GM23338 (cell line): ENCODE measurements at places on chromosomes 3 and 15. TPM values are rescaled to one million over a fixed set of nuclear protein-coding genes. Genes with fewer than 3 reads are reported as not detected.

The MYL3 gene
- total RNA-seq, result not detected in 2 replicates

The LRRC15 gene
- 0.14 TPM in 1 of 2 replicates, not detected in the other for total RNA-seq

The UBAP1L gene
- total RNA-seq, result 1.4 and 1.5 TPM in 2 replicates

The ACSBG1 gene
- total RNA-seq, result 7.3 and 10.0 TPM in 2 replicates

The CATSPER2 gene
- total RNA-seq, result 1.1 and 4.4 TPM in 2 replicates

The GLT8D1 gene
- total RNA-seq, result 40.8 and 50.7 TPM in 2 replicates

- no peak overlapping the region for H3K4me3 ChIP-seq
- peaks cover 12% of the 10 kb centered on the region for H3K4me1 ChIP-seq
- H3K27me3 ChIP-seq, result peaks cover 25% of the 10 kb centered on the region
- H3K36me3 ChIP-seq, result no peaks in the 10 kb centered on the region
- no peak for DNase-seq
Observed at GRCh38 chr3:193782276-193782647, 189.3 kb downstream of the OPA1 start.

DNA sequence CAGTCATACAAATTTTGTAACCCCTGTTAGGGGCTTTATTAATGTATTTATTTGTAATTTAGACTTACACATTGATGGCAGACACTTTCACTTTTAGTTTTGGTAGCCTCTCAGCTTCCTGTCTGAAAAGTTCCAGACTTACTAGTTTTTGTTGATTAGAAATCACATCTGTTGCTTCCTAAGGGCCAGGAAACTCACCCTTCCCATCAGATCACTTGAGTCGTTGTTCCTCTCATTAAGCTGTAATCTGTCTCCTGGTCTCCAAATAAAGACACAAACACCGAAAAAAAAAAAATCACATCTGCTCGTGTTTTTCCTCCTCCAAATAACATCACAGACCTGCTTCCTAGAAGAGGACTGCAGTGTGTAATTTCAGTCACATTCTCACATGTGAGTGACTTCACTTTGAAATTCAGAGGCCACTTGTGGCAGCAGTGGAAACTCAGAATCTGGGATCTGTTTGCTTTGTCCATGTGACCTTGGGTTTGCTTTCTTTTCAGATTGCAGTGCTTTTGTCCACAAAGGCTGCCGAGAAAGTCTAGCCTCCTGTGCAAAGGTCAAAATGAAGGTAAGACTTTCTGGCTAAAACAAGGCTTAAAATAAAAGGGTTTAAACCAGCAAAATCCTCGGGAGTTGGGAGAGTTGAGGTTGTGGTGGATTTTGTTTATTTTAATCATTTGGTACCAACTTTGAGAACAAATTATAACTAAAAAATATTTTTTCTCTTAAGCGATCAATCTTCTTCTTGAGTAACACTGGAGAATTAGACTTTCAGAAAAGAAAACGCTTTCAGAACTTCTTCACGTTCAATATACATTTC, 87.0 kb downstream of the KLHL25 start:
- H3K27ac ChIP-seq, result peak overlapping the region; percentile 30; the same call in 1 of the 2 replicates
- H3K27me3 ChIP-seq, result no peaks in the 10 kb centered on the region
- no peaks in the 10 kb centered on the region; the same call in 1 of the 2 replicates for H3K4me1 ChIP-seq

GRCh38 chr15:47431501-47431900, 285.8 kb upstream of the SEMA6D start:
- H3K4me3 ChIP-seq, result no peak overlapping the region
- no peak overlapping the region for H3K27ac ChIP-seq
- no peaks in the 10 kb centered on the region for H3K4me1 ChIP-seq
- DNase-seq, result no peak
- no peaks in the 10 kb centered on the region for H3K36me3 ChIP-seq
- H3K27me3 ChIP-seq, result no peaks in the 10 kb centered on the region

DNA sequence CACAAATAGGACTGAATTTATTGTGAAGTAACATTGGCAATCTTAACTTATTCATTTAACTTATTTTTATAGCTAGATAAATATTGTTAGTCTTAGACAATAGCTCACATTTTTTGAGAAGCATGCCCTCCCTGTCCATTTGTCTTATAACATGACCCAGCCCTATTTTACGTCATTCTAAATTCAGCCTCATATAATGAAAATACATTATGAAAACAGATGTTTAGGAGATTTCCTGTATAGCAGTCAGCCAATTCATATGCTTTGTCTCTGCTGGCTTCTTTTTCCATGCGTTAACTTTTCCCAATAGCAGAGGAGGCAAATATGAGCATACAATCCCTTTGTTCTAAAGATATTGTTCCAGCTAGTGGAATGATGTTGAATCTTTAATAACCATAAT, 29.3 kb downstream of the CD200 start:
- peaks cover 24% of the 10 kb centered on the region for H3K4me1 ChIP-seq
- H3K27me3 ChIP-seq, result no peaks in the 10 kb centered on the region
- DNase-seq, result no peak
- no peak overlapping the region for H3K4me3 ChIP-seq

- H3K36me3 ChIP-seq, result no peaks in the 10 kb centered on the region
- H3K27me3 ChIP-seq, result peaks cover 52% of the 10 kb centered on the region
- no peak within 1 kb of the TSS for H3K27ac ChIP-seq
Observed at GRCh38 chr15:68578980-68579935, at the start of gene CORO2B. Gene CORO2B, plus strand, starts transcription at chr15:68578993. Its CDS starts 270 bp downstream, at chr15:68579263.

DNA sequence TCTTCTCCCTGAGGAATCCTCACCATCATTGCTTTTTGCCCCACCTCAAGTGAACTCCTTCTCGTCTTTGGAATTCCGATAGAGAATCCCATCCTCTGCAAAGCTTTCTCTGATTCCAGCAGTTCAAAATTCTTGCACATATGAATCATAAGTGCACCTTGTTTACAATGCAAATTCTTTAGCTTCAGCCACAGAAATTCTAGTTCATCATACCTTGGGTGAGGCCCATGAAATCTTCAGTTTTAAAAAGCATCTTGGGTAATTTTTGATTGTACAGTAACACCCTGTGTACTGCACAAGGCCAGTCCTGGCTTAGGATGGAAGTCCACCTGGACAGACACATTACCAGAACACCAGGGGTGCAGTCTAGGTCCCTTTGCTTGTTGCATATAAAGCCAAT, 30.8 kb downstream of the MDFIC2 start:
- no peak overlapping the region for H3K4me3 ChIP-seq
- no peaks in the 10 kb centered on the region for H3K27me3 ChIP-seq
- peaks cover 6% of the 10 kb centered on the region; the same call in 1 of the 2 replicates for H3K4me1 ChIP-seq
- no peak for DNase-seq
- H3K36me3 ChIP-seq, result no peaks in the 10 kb centered on the region

DNA sequence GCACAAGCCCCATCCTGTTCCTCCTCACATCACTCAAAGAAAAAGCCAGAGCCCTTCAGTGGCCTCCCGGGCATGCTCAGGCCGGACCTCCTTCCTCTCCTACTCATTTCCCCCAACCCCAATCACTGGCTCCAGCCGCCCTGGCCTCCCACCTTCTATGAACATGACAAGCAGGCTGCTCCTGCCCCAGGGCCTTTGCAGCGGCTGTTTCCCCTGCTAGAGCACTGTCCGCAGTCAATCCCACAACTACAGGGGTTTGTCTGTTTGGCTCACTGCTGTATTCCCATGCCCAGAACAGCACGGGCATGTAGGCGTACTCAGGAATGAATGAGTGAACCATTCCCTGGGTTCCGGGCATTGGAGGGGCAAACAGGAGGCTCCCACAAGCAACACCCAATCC, 139.8 kb upstream of the PRR20G start:
- no peak overlapping the region for H3K4me3 ChIP-seq
- no peak for DNase-seq
- H3K27ac ChIP-seq, result no peak overlapping the region
- peaks cover 7% of the 10 kb centered on the region; the same call in 1 of the 2 replicates for H3K4me1 ChIP-seq
- no peaks in the 10 kb centered on the region for H3K36me3 ChIP-seq

DNA sequence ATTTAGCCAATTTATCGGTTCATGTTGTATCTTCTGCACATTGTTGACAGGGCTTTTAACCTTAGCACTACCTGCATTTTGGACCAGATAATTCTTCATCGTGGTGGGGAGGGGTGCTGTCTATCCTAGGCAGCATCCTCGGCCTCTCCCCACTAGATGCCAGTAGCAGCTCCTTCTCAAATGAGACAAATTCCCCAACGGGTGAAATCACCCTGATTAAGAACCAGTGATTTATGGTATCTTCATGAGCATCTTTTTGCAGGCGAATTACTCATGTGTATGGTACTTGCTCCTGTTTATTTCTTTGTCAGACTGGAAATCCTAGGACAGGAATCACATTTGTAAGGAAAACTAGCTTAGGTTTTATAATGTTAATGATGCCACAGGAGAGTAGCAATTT, 68.0 kb downstream of the C3orf70 start:
- H3K36me3 ChIP-seq, result no peaks in the 10 kb centered on the region
- peak; percentile 35 for DNase-seq
- H3K4me1 ChIP-seq, result 0 out of 2 replicates have a peak, but pooled peaks cover 6% of the 10 kb centered on the region
- no peak overlapping the region for H3K4me3 ChIP-seq
- no peaks in the 10 kb centered on the region for H3K27me3 ChIP-seq

GRCh38 chr3:14946236-14946635, 1.1 kb upstream of the NR2C2 start:
- H3K27me3 ChIP-seq, result no peaks in the 10 kb centered on the region
- H3K36me3 ChIP-seq, result peaks cover 23% of the 10 kb centered on the region; the same call in 1 of the 2 replicates
- peaks cover 37% of the 10 kb centered on the region for H3K4me1 ChIP-seq
- H3K4me3 ChIP-seq, result peak overlapping the region; percentile 97
- peak overlapping the region; percentile 97 for H3K27ac ChIP-seq

GRCh38 chr3:71468311-71469137, 115.0 kb downstream of the FOXP1 start:
- peak overlapping the region; percentile 57 for H3K27ac ChIP-seq
- no peaks in the 10 kb centered on the region for H3K27me3 ChIP-seq
- peaks cover 31% of the 10 kb centered on the region for H3K4me1 ChIP-seq
- H3K36me3 ChIP-seq, result no peaks in the 10 kb centered on the region

- no peak overlapping the region for H3K27ac ChIP-seq
- H3K4me3 ChIP-seq, result no peak overlapping the region
- H3K36me3 ChIP-seq, result no peaks in the 10 kb centered on the region
- DNase-seq, result peak; percentile 84
- H3K4me1 ChIP-seq, result peaks cover 14% of the 10 kb centered on the region
- no peaks in the 10 kb centered on the region for H3K27me3 ChIP-seq
Observed at GRCh38 chr3:71955240-71956068, 170.5 kb upstream of the PROK2 start.

DNA sequence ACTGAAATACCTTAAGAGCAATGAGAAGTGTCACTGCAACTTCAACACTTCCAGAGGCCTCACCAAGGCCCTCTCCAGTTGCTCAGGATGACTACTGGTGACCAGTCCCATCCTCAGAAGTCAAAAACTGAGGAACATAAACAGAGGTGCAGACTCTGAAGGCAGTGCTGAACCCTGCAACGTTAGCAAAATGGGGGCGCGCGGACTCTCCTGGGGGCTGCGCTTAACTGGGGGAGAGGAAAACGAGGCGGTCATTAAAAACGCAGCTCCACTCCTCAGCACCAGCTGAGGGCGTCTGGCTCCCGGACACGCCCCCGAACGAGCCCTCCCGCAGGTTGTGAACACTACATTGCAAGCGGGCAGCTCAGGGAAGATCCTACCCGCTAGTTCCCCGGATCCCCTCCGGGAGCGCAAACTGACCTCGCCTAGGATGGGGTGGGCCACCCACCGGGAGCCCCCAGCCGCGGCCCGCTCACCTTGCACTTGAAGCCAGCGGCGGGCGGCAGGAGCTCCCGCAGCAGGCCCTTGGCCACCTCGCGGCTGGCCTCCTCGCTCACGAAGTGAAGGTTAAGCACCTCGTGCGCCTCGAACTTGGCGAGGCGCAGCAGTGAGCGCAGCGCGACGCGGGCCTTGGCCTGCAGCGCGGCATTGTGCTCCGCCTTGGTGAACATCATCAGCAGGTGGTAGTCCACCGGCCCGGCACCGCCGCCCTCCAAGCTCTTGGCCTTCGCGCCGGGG, 711 bp downstream of the XXYLT1 start:
- H3K27me3 ChIP-seq, result no peaks in the 10 kb centered on the region
- H3K36me3 ChIP-seq, result no peaks in the 10 kb centered on the region
- peak overlapping the region; percentile 83 for H3K4me3 ChIP-seq
- peak overlapping the region; percentile 55; the same call in 1 of the 2 replicates for H3K27ac ChIP-seq

- H3K4me3 ChIP-seq, result no peak overlapping the region
- no peak for DNase-seq
Observed at GRCh38 chr3:101518421-101518871, 5.4 kb upstream of the SENP7 start.

DNA sequence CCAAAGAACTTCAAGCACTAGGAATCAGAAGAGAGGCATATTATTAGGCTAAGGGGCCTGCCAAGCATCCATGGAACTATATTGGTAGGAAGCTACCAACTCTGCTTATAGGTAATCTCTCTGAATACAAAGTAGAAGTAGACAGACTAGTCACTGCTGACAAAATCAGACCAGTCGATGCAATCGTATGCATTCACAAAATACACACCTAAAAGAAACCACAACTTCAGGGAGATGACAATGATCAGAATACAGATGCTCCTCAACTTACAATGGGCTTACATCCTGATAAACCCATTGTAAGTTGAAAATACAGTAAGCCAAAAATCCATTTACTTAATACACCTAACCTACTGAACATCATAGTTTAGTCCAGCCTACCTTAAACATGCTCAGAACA, 94.7 kb downstream of the FSIP1 start:
- H3K4me1 ChIP-seq, result peaks cover 10% of the 10 kb centered on the region
- H3K36me3 ChIP-seq, result no peaks in the 10 kb centered on the region
- H3K4me3 ChIP-seq, result no peak overlapping the region
- H3K27me3 ChIP-seq, result no peaks in the 10 kb centered on the region
- H3K27ac ChIP-seq, result no peak overlapping the region
- DNase-seq, result no peak

GRCh38 chr15:58148633-58149445, 10.7 kb downstream of the AQP9 start:
- no peak overlapping the region for H3K4me3 ChIP-seq
- H3K27me3 ChIP-seq, result no peaks in the 10 kb centered on the region
- no peak overlapping the region for H3K27ac ChIP-seq
- H3K36me3 ChIP-seq, result no peaks in the 10 kb centered on the region
- H3K4me1 ChIP-seq, result no peaks in the 10 kb centered on the region

DNA sequence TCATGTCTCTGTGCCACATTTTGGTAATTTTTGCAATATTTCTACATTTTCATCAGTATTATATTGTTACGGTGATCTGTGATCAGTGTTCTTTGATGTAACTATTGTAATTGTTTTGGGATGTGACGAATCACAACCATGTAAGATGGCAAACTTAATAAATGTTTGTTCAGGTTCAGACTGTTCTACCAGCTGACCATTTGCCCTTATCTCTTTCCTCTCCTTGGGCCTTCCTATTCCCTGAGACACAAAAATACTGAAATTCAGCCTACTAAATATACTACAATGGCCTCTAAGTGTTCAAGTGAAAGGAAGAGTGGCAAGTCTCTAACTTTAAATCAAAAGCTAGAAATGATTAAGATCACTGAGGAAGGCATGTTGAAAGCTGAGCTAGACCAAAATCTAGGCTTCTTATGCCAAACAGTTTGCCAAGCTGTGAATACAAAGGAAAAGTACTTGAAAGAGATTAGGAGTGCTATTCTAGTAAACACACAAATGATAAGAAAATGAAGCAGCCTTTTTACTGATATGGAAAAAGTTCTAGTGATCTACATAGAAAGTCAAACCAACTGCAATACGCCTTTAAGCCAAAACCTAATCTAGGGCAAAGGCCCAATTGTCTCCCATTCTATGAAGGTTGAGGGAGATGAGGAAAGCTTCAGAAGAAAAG, 952.8 kb downstream of the ROBO1 start:
- no peak overlapping the region for H3K27ac ChIP-seq
- no peaks in the 10 kb centered on the region for H3K27me3 ChIP-seq
- H3K4me1 ChIP-seq, result no peaks in the 10 kb centered on the region
- DNase-seq, result no peak

GRCh38 chr15:53589520-53590057, 169.9 kb downstream of the WDR72 start:
- H3K4me3 ChIP-seq, result no peak overlapping the region
- H3K27ac ChIP-seq, result no peak overlapping the region
- no peaks in the 10 kb centered on the region for H3K27me3 ChIP-seq
- no peaks in the 10 kb centered on the region; the same call in 1 of the 2 replicates for H3K4me1 ChIP-seq
- no peaks in the 10 kb centered on the region for H3K36me3 ChIP-seq
